ENCODE measurements at places on chromosomes 11 and 22.

GRCh38 chr22:50498322-50498890, 9.1 kb downstream of the LMF2 start:
- DNase-seq: peak; percentile 76

DNA sequence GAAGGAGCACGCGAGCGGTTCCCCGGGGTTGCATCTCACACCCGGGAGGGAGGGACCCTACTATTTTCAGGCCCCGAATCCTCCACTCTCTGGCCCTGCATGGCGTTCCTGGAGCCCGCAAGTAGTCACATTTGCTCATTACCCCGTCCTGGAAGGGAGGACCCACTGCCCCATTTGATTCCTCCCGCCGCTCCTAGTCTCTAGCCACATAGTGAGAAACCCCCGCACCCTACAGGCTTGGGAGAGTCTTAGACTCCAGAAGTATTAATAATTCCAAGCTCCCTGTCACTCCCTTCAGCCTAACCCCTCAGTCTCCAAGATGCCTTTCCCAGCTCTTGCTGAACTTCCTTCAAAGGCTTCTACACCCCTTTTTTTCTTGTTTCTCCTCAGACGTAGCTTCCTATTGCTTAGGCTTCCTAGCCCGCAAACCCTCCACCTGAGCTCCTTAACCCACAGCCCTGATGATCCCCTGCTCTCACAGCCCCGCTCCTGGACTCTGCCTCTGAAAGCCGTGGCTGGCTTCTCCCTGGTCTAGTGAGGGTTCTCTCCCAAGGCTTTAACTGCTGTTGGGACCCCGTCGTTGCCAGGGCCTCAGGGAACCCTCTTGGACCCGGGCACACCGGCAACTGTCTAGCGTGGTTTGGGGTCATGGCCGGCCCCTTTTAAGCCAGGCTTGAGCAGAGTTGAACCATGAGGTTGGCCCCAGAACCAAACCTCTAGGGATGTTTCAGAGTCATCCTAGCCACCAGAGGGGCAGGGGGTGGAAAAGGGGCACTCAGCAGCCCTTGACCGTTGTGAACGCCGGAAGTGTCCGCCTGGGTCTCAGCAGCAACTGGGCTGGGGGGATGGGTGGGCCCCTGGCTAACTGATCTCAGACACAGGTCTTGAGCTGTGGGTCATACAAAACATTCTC, 862 bp downstream of the GGA1 start:
- no peak for DNase-seq

- DNase-seq: peak; percentile 36
Measured at GRCh38 chr11:416757-417621, 2.2 kb upstream of the SIGIRR start.

DNA sequence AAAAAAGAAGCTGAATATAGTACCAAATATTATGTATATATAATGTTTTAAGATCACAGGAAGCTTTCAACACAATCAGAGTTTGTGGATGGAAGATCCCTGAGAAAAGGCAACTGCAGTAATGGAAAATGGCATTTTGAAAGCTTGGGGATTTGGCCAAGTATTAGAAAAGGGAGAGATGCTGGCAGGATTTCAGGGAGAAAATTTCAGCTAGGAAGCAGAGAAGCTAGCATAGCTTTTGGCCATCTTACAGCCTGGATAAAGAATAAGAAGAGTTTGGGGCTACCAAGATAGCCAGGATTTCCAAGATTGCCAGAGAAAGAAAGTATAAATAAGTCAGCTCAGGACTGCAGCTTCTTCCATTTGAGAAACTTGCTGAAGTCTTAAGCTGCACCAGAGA, 440.8 kb upstream of the LUZP2 start:
- no peak for DNase-seq

DNA sequence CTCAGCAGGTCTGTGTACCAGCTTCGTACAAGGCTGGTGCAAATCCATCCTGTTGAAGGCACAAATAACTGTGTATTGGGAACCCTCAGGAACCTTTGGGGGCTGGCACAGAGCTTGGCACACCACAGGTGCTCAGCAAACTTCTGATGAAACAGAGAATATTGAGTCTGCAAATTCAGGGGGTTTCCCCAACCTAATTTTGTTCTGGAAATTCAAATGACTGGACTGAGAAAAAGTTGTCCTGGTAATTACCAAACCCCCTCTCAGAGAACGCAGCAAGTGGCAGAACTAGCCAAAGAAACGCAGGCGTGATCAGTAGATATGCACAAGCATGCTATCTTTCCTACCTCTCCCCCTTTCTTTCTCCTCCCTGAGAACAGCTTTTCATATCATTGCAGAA, 47.6 kb downstream of the LIF start:
- no peak for DNase-seq

DNA sequence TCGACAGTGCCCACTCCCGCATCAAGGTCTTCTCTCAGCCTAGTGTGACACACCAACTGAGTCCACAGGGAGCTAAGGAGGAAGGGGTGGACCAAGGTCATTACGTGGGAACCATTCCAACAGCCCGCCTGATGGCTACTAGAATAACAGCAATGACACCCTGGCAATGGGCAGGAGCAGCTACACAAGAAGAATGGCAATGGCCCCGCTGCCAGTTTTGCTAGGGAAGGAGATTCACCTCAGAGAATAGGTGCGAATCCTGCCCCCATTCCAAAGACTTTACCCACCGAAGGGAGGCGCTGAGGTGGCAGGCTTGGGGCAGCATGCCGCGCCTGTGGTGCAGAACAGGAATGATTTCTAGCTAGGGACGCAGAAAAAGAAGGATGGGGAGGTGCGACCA, 9.1 kb downstream of the WT1 start:
- no peak for DNase-seq

DNA sequence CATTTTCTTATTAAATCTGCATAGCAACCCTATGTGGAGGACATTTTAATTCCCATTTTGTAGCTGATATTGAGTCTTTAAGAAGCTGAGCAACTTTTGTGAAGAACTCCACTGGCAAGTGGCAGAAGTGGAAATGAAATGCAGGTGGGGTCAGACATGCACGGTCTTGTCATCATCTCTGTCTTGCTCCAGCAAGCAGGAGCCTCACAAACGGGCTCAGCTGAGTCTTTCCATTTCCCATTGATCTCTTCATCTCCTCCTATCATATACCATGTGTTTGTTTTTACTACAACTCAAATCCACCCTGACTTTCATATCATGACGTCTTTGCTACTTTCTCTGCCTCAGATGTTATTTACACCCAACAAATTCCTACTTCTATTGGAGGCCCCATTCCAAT, 97.9 kb upstream of the TENM4 start:
- no peak for DNase-seq

DNA sequence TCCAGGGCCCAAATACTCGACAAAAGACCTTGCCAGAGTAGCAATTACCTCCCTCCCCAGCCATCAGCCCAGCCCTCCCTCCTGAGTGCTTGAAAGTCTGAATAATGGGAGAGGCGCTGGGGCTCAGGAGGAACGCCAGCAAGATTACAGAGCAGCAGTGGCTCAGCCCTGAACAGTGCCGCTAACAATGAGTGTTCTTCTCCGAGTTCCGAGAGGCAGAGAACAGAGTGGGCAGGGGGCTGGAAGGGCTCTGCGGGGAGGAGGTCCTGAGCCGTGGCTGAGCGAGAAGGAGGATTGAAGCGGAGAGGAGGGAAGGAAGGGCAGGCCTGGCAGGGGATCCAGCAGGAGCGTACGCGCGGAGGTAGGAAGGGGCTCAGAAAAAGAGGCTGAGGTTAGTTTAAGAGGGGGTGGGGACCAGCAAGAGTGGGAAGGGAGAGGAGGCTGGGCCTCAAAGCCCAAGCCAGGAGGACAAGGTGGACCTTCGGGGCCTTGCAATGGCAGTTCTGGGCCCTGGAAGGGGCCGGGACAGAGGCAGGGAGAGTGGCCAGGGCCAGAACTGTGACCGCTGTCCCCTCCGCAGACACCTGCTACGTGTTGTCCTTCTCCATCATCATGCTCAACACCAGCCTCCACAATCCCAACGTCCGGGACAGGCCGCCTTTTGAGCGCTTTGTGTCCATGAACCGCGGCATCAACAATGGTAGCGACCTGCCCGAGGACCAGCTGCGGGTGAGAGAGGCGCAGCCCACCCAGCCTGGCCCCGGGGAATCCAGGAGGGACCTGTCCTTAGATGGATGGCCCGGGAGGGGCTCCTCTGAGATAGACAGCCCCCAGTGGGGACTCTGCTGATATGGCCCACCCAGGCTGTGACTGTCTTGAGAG, 20.6 kb downstream of the CYTH4 start:
- DNase-seq: no peak

DNA sequence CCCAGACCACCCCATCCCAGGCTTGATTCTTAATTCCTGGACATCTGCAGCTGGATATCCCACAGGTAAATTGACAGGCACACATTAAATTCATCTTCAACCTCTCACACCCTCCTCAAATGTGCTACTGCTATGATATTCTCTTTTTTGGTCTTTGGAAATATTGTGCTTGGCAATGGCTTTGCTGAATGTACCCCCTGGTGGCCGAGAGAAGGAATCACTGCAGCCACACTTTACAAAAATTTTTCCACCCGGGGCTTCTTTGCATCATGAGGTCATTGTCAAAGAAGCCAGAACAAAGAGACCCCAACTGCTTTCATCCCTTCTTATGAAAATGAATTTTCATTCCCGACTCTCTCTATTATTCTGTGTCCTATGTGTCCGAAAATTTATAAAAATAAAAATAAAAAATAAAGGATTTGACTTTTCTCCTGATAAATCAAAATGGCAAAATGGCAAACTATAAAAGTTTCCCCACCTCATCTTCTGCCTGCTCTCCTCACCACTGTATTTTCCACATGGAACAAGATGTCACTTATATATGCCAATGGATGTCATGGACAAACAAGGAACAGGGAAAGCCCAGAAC, 15.0 kb upstream of the CYB5R2 start:
- peak; percentile 7 for DNase-seq

DNA sequence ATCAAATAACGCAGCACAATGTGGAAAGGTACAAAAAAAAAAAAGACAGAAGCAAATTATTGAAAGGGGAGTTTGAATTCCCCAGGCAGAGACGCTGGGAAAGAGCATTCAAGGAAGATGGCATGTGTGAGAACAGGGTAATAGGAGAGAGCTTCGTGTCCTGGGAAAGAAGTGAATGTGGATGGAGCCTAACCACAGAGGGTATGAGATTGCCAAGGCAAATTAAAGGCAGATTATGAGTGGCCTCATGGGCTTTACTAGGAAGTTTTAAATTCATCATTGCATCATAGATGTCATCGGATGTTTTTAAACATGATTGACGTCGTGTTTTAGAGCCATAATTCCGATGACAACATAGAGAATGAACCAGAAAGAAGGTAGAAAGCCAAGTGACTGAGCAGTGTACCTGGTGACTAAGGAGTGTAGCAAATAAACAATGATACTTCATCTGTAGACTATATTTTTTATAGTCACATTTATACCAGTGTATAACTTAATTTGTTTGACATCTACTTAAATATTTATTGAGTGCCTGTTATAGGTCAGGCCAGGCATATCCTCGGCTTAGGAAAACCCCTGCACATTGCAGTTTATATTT, 151.4 kb downstream of the MSANTD4 start:
- no peak for DNase-seq

DNA sequence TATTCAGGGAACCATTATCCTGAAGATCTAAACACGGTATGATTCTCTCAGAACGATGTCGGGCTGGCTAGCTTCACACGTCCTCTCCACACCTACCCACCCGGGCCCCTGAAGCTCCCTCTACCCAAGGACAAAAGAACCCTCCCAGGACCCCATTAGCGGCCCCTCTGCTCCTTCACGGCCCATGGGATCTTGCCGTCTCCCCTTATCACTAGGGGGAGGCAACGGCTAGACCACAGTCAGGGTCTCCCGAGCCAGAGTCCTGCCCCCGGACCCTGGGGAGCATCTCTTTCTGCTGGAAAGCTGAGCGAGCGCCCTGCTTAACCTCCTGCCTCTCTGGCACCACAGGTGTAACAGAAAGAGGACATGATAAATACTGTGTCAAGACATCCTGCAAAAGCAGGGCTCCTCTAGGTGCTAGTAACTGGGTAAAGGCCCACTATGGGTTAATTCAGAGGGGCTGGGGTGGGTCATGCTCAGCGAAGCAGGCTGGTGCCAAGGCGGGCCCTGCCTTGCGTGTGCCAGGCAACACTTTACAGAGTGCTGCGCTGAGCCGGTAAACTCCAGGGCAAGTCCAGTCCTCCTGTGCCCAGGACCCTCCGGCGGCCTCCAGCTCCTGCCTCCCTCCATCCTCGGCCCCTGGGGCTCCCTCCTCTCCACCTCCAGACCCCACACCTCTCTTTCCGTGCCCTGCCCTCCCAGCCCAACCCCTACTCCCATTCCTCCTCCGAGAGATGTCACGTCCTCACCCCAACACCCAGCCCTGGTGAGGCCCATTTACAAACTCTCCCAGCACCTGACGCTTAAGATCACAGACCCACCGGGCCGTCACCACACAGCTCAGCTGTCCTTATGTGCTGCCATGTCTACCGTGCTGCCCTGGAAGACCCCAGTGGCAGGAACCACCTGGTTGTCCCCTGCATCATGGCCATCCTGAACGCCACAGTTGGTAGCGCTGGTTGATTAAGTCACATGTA, 3.0 kb downstream of the TOLLIP start:
- no peak for DNase-seq

- no peak for DNase-seq
Measured at GRCh38 chr11:27968461-27968860, 139.5 kb downstream of the KIF18A start.

DNA sequence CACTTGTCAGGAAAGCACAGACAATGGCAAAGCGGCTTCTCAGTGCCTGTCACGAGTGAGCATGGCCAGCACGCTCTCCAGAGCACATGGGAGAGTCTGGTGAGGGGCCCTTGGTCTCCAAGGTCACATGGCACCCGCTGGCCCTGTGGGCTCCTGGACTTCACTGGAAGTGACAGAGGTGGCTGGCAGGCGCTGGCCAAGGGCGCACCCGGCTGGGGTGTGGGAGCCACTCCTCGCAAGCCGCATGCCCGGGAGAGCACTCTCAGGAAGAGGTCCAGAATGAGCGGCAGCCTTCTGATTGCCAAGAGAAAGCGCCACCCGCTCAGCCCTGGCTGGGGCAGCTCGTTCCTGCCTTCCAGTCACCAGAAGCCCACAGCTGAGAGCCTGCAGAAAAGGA, 17.1 kb upstream of the MOB2 start:
- DNase-seq: no peak

DNA sequence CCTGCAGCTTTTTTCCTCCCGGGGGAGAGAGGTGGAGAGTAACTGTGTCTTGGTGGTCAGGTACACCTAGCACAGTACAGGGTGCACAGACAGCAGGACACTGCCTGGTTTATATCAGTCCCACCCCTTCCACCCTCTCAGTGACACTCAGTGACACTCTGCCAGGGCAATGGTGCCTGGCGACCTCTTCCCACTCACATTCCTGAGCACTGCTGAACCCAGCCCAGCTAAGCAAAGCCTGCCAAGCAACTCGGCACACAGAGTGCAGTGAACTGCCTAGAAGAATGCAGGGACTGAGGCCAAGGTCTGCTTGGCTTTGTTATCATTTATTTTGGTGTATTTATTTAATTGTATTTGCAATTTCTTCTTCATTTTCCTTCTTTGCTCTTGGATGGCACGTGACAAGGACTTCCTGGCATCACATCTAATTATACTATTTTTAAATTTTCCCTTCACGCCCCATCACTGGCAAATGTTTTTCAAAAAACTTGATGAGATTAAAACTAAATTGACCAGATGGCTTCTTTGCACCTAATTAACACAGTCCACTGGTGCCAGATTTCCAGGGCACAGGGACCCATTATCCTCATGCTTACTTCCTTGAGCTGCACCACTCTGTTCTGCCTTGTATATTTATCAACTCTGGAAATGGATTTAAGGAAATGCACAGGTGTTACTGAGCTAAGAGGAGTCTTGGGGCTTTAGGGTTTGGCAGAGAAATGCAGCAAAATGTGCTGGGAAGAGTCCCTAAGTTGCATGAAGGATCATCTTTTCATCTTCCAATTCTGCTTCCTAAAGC, 205.6 kb downstream of the ADAMTS15 start:
- no peak for DNase-seq

GRCh38 chr22:25777870-25778269, 35.9 kb downstream of the MYO18B start:
- DNase-seq: no peak
